ENCODE measurements at places on chromosomes 13 and 19. TPM values are rescaled to one million over a fixed set of nuclear protein-coding genes. Genes with fewer than 3 reads are reported as not detected.

Gene PALM3
- not detected for total RNA-seq

Gene MEF2B
- total RNA-seq = 0.95 TPM

Gene GPC6
- 1.4 TPM for total RNA-seq

Gene NCCRP1
- not detected for total RNA-seq

Gene CCNE1
- 1.5 TPM for total RNA-seq

Gene GPX4
- 251 TPM for total RNA-seq

Gene DDA1
- 36.9 TPM for total RNA-seq

Gene PPFIA3
- 5.5 TPM for total RNA-seq
